ENCODE measurements at places on chromosomes 6 and 20.

GRCh38 chr6:101395345-101395744, 1.8 kb downstream of the GRIK2 start:
- no peak for DNase-seq

- no peak for DNase-seq
Measured at GRCh38 chr20:37531856-37532255, 4.2 kb upstream of the BLCAP start.

- DNase-seq = no peak
Measured at GRCh38 chr20:19181552-19181951, 30.9 kb upstream of the SLC24A3 start.

- DNase-seq = no peak
Measured at GRCh38 chr6:7673063-7673536, 52.8 kb upstream of the BMP6 start.

GRCh38 chr20:32796981-32797451, 22.7 kb upstream of the MAPRE1 start:
- no peak for DNase-seq

DNA sequence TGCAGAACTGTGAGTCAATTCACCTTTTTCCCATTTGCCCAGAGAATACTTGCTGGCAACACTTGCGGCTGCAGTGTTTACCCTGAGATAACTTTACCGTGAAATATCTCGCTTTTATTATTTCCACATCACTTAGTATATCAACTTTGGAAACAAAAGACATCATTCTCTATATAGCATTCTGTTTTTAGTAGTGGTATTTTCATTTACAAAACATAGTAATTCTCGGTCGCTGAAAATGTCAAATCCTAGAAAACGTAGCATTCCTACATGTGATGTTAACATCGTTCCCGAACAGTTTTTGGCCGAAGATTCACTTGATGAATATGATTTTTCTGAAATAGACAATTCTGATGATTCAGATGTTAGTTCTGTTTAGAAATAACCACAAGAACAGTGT, 52.0 kb downstream of the NHLRC1 start:
- no peak for DNase-seq

DNA sequence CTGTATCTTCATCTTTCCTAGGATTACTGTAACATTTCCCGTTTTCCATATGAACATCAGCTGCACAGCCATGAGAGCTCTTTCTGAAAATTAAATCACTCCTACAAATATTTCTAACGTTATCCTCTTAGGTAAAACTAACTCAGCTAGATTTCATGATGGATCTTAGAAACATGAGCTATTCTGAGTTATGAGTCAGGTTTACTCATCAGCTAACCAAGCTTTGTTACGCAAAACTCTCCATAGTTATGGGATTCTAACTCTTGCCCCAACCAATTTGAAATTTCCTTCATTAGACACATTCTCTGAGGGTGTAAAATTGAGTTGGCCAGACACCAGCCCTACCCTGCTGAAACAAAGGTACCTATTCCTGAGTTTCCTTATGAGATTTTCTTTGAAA, 14.0 kb downstream of the DEFB110 start:
- DNase-seq = no peak

DNA sequence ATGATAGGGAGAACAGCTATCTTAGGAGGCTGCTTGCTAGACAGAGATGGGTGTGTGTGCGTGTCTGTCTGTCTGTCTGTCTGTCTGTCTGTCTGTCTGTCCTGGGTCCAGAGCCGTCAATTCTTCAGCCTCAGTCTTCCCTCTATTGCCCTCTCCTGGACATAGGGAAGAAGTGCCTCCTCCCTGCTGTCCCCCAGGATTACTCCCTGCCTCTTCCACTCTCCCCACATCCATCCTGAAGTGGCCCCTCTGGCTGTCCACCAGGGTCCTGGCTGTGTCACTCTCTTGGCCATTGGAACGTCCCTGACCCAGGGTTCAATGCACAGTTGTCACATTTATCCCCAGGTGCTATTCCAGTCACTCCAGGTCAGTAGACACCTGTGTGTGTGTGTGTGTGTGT, 10.2 kb downstream of the TREML2 start:
- DNase-seq = no peak

DNA sequence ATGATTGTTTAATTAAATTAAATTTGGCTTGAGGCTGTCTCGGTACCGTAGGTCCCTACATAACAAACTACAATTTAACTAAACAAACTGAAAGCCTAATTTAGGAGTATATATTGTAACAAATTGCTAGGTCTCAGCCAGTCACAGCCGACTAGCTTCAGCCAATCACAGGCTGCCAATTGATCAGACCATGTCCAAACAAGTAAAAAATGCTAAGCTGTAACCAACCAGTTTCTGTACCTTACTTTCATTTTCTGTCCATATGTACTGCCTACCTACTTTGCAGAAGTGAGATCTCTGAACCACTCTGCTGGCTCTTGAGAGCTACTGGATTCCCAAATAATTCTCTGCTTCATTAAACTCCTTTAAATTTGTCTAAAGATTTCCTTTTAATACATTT, 648.0 kb upstream of the GJE1 start:
- no peak for DNase-seq

- no peak for DNase-seq
Measured at GRCh38 chr6:146027586-146028251, 1.1 kb upstream of the GRM1 start.

DNA sequence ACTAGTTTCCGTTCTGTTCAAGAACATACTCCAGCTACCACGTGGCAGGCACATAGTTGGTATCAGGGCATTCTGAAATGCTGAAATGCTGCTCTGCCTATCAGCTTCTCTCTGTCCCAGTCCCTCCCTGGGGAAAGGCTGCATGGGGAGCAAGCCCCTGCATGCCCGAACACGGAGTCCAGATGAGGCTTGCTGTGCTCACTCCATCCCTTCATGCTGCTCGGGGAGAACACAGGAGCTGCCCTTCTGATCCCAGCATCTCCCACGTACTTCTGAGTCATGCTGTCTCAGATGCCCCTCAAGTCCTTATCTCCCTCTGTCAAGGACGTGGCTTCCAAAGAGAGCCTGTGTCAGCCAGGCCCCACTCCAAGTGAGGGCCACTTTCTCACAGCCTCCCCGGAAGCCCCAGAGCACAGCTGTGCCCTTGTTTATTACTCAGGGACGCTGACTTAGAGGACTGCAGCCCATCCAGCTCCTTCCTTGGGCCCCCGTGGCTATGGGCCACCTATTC, 29.4 kb downstream of the THBS2 start:
- no peak for DNase-seq

DNA sequence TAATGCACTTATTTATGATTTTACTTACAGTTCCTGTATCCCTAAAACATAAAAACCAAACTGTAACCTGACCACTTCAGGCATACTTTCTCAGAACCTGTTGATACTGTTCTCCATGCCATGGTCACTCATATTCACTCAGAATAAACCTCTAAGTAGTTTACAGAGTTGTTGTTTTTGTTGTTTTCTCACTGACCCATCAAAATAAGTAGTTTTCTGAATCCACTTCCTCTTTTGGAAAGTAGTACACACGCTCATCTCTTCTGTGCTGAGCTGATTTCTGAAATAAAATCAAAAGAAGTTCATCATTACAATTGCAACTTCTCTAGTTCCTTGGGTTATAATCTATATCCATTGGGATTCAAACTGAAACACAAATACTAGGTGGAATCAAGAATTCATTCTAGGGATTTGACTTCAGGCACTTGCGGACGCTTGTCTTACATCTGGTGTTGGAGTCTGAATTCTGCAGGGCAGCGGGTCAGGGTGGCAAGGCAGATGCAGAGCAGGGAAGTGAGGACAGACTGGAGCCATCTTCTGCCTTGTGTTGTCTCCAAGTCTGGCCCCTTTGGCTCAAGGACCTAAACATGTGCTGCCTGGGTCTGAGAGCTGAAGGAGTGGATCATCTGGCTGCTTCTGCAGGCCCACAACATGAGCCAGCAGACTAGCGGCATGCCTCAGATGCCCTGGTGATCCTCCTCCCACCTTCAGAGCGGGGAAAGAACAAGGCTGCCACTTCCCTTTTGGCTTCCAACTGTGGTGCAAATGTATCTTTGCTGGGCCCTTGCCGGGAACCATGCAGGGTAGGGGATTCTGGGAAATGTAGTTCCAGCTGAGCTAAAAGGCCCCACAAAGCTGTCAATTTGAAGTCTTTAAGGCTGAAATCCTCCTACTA, 167.9 kb upstream of the MYLIP start:
- no peak for DNase-seq
